ENCODE measurements at places on chromosomes 13 and 19. TPM values are rescaled to one million over a fixed set of nuclear protein-coding genes. Genes with fewer than 3 reads are reported as not detected.

GRCh38 chr13:28494504-28494777, 487 bp downstream of the FLT1 start:
- DNase-seq: no peak

- DNase-seq: no peak
Measured at GRCh38 chr19:15285896-15286591, 46.3 kb downstream of the BRD4 start.

DNA sequence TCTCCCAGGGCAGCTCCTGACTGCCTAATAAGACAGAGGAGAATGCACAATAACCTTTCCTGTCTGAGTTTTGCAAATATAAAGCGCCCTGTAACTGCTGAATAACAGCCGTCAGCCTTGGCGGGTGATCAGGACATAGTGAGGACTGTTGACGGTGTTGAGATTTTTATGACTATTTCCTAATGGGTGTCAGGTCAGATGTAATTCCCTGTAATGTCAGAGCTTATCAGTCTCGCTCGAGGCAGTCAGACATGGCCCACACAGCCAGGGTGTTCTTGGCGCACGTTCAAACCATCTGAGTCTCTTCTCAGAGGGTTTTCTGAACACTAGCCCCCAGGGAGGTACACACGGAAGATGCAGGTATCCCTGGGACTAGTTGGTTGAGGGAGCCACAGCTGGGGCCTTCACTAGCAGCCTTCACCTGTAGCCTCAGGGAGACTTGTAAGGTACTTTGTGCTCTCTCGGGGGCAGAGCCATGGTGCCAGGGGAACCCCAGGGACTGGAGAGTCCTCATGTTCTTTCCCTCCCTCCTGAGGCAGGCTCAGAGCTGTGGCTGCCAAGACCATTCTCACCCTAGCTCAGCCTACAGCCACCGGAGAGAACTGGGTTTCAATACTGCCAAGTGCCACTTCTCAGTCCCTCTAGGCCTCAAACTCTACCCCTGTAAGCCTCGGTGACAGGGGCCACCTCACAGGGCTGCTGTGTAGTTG, 213.1 kb downstream of the UQCRFS1 start:
- no peak for DNase-seq

Gene INSR
- total RNA-seq: 15.5 TPM
